ENCODE measurements at places on chromosomes 6 and 20.

DNA sequence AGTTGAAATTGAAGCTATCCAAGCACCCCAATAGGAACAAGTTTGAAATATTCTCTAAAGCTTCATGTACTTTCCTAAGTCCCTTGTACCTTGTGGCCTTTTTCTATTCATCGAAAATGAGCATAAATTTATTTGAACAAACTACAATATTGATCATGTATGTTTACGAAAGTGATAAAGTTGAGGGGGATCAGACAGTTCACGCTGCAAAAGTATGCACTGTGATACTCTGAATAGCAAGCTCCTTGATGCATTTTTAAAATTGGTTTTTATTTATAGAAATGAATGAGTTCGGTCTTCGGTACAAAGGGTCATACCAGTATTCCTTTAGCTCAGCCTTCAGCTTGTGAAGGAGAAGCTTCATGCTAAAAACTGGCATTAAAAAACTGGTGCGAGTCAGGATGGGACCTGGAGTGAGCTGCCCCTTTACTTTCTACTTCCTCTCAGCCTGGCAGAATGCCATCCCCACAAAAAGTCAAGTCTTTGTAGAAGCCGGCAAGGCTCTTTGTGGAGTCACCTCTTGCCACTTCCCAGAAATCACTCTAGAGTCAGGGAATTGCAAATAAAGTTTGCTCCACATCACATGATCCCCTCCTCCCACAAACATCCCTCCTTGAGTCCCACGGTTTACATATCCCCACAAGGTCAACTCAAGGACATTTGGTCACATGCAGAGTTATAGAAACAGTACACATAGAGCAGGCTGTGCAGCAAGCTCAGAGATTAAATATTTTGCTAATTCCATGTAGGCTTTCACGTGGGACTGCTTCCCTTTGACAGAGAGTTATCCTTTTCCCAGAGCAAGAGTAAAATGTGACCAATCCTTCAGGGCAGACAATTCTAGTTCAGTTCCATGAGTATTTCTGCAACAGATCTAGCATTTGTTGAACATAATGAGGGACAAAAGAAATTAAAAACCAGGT is 34.6 kb upstream of the ADGRF1 start:
- no peaks in the 10 kb centered on the region for H3K36me3 ChIP-seq
- no peak overlapping the region for H3K4me3 ChIP-seq
- DNase-seq = no peak
- H3K4me1 ChIP-seq = peaks cover 29% of the 10 kb centered on the region
- no peaks in the 10 kb centered on the region for H3K27me3 ChIP-seq

DNA sequence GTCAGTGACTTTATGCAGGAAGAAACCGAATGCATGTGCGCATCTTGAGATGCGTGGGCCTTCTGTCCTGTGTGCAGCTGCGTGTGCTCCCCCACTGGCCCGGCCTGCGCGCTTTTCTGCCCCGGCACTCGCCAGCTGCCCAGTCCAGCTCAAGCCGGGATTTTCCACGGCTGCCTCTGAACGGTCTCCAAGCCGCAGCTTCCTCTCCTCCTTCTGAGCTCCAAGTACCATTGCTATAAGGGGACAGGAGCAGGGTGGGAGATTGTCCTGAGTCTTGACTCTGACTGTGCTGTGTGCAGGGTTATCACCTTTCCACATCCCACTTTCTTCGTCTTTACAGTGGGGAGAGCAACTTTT is 302.8 kb downstream of the THBS2 start:
- no peak for DNase-seq
- H3K4me1 ChIP-seq = no peaks in the 10 kb centered on the region
- no peaks in the 10 kb centered on the region for H3K27me3 ChIP-seq
- no peaks in the 10 kb centered on the region for H3K36me3 ChIP-seq
- H3K27ac ChIP-seq = no peak overlapping the region
- no peak overlapping the region for H3K4me3 ChIP-seq

DNA sequence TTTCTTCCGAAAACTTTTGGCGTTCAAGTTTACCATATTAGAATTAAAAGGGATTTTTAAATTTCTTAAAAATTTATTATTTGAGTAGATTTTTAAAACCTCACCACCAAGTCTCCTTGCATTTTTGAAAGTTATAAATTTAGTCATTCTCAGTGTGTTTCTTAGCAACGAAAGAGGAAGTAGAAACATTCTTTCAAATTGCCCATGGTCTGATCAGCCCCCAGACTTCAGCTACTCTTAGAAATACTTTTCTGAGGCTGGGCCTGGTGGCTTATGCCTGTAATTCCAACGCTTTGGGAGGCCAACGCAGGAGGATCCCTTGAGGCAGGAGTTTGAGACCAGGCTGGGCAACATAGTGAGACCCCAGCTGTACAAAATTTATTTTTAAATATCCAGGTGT is 15.1 kb upstream of the RTF2 start:
- no peaks in the 10 kb centered on the region for H3K27me3 ChIP-seq
- H3K4me1 ChIP-seq = no peaks in the 10 kb centered on the region
- no peaks in the 10 kb centered on the region for H3K36me3 ChIP-seq
- H3K27ac ChIP-seq = no peak overlapping the region
- no peak for DNase-seq

GRCh38 chr6:79821859-79822258 is 125.5 kb downstream of the ELOVL4 start:
- no peaks in the 10 kb centered on the region for H3K27me3 ChIP-seq
- no peak for DNase-seq
- H3K36me3 ChIP-seq = no peaks in the 10 kb centered on the region

- H3K36me3 ChIP-seq = no peaks in the 10 kb centered on the region
- H3K4me1 ChIP-seq = no peaks in the 10 kb centered on the region
- DNase-seq = no peak
- H3K4me3 ChIP-seq = no peak overlapping the region
- no peaks in the 10 kb centered on the region for H3K27me3 ChIP-seq
These were observed 81.1 kb downstream of the IBTK start for GRCh38 chr6:82166493-82166892.

DNA sequence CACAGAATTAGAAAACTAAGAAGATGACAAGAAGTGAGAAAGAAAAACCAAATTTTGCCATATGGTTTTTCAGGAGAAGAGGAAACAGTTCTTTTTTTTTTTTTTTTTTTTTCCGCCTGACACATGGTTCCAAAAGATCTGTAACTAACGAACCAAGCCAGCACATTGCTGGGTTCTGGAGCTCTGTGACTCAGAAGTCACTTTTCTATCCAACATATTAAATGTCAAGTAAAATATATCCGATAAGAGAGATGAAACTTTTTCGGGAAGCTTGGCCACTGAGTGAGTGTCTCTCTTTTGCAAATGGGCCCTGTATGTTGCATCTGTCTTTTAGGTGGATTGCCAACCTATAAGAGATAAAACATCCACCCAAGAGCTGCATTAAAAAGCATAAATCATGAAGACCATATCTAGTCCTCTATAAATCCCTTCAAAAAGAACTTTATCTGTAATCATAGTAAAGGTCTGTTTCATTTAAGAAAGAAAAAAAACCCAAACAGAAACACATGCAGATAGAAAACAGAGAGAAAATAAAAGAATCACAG is 4.6 kb downstream of the METTL24 start:
- DNase-seq = no peak
- no peak overlapping the region for H3K27ac ChIP-seq
- no peak overlapping the region for H3K4me3 ChIP-seq
- H3K36me3 ChIP-seq = no peaks in the 10 kb centered on the region

DNA sequence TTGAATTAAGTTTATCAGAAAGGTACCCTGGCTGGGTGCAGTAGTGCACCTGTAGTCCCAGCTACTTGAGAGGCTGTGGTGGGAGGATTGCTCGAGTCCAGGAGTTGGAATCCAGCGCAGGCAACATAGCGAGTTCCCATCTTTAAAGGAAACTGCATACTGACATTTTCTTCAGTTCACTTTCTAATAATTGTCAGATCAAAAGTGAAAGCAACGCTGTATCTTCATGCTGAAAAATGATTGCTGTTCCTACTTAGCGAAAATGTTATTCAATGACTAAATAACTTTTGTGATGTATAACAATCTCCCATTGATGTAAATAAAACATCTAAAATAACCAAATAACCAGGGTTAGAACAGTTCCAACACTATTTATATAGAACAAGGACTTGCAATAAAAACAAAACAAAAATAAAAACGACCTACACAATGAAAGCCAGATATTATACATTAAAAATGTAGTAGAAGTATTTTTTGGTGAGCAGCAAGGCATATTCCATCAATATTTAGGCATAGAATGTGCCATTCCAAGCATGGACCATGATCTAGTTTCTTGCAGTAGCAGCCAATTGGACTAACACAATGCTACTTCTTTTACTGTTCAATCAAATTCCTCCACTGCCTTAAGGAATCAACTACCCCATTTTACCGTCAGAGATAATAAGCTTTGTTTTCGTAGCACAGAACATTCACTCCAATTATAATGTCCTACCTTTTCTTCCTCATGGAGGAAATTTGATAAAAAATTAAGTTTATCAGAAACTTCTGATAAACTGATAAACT is 1.5 kb downstream of the LATS1 start:
- no peaks in the 10 kb centered on the region for H3K36me3 ChIP-seq
- H3K27me3 ChIP-seq = no peaks in the 10 kb centered on the region
- no peak for DNase-seq

GRCh38 chr6:157552081-157552747 is 171.2 kb downstream of the ZDHHC14 start:
- H3K4me3 ChIP-seq = no peak overlapping the region
- H3K36me3 ChIP-seq = no peaks in the 10 kb centered on the region
- no peak overlapping the region for H3K27ac ChIP-seq
- H3K27me3 ChIP-seq = no peaks in the 10 kb centered on the region
- H3K4me1 ChIP-seq = no peaks in the 10 kb centered on the region
